NCI-H748 treated with DMSO at 0.1 percent for 48 hours (cell line): ENCODE measurements at places on chromosomes 5 and 9.

DNA sequence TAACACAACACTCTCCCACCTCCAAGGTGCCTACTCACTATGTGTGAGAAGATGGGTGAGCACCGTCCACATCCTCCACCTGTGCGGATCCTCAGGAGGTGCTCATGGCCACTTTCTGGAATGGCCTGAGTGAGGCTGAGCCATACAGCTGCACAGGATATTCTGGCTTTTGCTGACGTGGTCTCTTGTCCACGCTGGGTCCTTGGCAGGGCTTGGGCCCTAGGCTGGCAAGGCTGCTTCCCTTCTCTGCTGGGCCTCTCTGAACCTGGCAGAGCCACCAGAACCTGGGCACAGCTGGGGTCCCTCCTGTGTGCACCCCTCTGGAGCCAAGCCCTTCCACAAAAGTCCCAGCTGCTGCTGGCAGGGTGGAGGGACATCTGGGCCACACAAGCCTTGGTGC is 56.4 kb upstream of the IER5L start:
- DNase-seq = no peak

GRCh38 chr5:151464101-151464500 is 16.7 kb downstream of the SLC36A1 start:
- DNase-seq = no peak

GRCh38 chr9:98146101-98146991 is 27.3 kb upstream of the TRIM14 start:
- no peak for DNase-seq

DNA sequence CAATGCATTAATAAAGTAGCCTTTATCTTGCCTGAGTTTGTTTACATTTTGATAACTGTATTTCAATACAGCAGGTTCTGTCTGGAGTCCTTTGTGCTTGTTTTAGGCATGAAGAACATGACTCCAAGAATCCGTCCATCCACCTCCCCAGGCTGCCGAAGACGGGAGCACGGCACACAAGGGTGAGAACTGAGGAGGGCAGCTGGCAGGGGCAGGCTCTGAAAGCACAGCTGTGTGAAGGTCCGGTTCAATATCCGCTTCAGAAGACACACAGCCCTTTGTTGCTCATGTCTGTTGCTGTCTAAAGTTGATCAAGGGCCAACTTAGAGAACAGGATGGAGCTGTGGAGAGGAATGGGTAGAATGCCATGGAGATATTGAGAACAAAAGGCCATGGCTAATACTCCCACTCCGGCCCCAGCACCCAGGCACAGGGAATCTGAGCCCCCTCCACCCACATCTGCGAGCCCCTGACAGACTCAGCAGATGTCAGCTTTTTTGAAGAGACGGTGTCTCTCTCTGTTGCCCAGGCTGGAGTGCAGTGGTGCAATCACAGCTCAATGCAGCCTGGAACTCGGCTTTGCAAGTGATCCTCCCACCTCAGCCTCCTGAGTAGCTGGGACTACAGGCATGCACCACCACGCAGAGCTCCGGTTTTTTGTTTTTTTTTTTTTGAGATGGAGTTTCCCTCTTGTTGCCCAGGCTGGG is 58.5 kb upstream of the GNE start:
- no peak for DNase-seq

GRCh38 chr5:107764976-107765804 is 94.5 kb upstream of the EFNA5 start:
- DNase-seq = no peak

- no peak for DNase-seq
Measured at GRCh38 chr9:116064970-116065369, 88.6 kb upstream of the PAPPA start.

DNA sequence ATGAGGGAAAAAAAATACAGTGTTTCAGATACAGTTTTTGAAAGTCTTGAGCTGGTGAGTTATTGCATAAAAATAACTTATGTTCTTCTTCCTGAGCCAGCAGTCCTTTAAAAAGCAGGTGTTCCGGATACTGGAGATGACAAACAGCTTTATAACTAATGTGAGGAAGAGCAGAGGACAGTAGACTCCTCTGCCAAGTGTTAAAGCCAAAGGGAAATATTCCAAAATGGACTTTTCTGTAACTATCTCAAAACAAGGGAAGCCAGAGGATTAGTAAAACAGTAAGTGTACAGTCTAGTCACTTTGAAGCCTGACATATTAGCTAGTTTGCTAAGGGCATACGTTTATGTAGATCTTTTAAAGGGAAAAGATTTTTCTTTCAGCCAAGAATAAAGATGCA is 11.0 kb upstream of the SNCAIP start:
- no peak for DNase-seq

DNA sequence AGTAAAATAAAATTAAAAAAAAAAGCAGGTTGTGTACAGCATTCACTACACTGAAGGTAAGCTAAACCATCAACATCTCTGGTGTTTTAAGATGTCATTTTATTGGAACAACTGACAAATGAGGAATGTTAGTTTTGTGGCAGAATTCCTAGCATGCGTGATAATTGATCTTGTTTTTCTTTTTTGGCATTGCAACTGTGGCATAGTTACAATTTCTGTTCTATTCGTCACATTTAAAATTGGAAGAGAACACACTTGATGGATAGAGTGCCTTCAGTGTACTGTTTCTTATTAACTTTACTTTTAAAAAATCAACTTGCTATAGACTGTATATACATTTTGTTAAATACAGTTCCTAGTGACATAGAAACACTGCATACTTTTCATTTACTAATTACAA is 43.6 kb upstream of the TNFSF15 start:
- no peak for DNase-seq

GRCh38 chr5:119996128-119996527 is 366.8 kb downstream of the FAM170A start:
- DNase-seq = no peak
